ENCODE measurements at places on chromosomes 12 and 14.

- no peak for DNase-seq
Measured at GRCh38 chr14:92341791-92342190, 18.8 kb downstream of the SLC24A4 start.

- DNase-seq = no peak
Measured at GRCh38 chr12:47105914-47106674, 26.3 kb upstream of the AMIGO2 start.

- DNase-seq = no peak
Measured at GRCh38 chr12:90826036-90826435, 128.9 kb downstream of the CCER1 start.

GRCh38 chr12:66243911-66244310 is 54.9 kb downstream of the IRAK3 start:
- DNase-seq = no peak

DNA sequence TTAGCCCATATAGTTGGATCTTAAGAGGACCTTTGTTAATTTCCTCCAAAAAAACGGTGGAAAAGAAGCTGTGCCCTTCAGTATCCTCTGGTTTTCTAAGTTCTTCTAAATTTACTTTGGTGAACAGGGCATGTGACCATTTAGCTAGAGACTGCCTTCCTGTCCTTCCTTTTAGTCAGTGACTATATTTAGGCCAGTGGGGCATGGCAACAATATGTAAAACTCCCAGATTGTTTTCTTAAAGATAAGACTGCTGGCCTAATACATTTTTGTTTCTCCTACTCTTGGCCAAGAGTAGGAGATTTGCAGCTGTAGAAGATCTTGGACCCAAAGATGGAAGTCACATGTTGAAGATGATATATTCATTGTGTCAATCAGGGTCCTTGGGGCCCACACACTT is 325.1 kb upstream of the DCN start:
- DNase-seq = no peak

GRCh38 chr14:72000907-72001306 is 68.7 kb downstream of the RGS6 start:
- DNase-seq = no peak

- no peak for DNase-seq
Measured at GRCh38 chr12:1836854-1837421, 16.6 kb downstream of the LRTM2 start.

- DNase-seq = no peak
Measured at GRCh38 chr12:52634266-52635056, 16.1 kb upstream of the KRT73 start.

- no peak for DNase-seq
Measured at GRCh38 chr14:91249841-91250616, 5.5 kb upstream of the GPR68 start.

- no peak for DNase-seq
Measured at GRCh38 chr12:112238441-112238840, 113.1 kb downstream of the TRAFD1 start.

DNA sequence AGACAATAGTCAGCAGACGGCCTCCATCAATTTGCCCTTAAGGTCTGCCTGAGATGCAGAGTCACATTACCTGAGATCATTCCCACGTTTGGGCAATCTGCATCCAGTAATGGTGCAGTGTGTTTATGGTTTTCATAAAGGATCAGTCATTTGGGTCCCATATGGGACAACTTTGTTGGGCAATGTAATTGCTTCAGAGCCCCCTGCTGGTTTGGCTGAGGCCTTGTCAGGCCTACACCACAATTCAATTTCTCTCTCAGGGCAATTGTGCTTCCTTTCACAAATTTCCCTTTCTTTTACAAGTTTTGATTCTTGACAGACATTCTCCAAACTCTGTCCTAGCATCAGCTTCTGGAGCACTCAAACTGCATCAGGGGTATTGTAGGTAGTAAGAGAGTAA is 191.2 kb upstream of the SSTR1 start:
- DNase-seq = no peak

DNA sequence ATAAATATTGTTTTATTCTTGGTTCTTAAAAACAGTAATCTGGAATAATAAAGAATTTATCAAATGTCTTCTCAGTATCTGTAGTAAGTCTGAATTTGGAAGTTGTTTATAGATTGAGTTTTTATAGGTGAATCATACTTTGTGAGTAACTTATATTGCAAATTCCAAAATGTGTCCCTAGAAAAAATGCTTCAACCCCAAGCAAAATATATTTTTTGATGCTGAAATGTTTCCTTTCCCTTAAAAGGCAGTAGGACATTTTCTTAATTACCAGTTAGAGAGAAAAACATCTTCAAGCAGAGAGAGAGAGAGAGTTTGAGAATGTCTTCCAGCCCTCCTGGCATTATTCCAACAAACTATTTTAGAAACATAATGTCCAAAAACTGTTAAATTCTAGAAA is 37.9 kb downstream of the PELI2 start:
- DNase-seq = no peak

- DNase-seq = no peak
Measured at GRCh38 chr12:77324763-77325468, 259.5 kb upstream of the E2F7 start.

DNA sequence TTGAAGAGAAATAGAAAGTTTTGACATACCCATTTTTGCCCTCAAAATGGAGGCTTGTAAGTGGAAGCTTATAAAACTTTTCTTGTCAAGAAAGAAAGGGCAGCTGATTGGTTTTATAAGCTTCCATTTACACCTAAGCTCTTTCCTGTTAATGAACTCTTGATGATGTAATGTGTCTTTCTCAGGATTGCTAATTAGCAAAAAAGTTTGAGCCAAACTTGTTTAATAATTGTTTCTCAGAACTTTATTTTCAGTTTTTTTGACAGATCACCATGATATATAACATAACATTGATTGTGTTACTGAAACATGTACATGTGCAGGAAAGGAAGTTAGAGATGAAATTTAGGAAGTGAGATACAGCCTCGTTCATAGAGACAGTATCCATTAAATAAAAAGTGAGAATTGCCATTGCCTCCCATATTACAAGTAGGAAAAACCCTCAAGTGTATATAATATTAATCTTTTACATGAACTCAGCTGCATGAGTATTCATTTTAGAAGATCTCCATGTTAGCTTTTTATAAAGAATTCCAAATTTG is 26.8 kb downstream of the RIC8B start:
- no peak for DNase-seq

GRCh38 chr14:61578745-61579144 is 116.6 kb upstream of the HIF1A start:
- DNase-seq = no peak

DNA sequence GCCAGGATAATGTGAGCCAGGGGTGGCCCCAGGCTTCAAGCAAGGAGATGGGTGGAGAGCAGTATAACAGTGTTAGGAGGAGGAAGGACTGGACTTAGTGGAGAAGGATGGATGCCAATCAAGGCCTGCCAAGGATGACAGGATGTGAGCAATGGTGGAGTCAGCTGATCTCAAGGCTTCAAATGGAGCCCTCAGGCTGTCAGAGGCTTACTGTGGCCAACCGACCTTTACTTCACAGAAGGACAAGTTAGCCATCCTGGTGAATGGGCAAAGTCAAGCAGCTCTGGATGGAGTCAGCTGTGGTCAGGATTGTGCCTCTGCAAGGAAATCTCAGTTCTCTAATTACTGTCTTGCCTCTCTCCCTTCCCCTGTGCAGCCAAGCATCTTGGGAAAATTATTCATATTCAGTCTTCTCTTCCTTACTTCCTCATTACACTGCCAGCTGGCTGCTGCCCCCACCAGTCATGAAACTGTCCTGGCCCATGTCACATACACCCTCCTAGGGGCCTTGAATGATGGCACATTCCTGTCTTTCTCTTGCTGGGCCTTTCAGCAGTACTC is 7.6 kb upstream of the STAT6 start:
- DNase-seq = no peak

- DNase-seq = peak; percentile 43
Measured at GRCh38 chr12:124566161-124566996, 1.0 kb downstream of the NCOR2 start.

GRCh38 chr12:47721431-47721973 is 3.8 kb downstream of the ENDOU start:
- DNase-seq = no peak

- DNase-seq = no peak
Measured at GRCh38 chr12:108768591-108769500, 37.5 kb upstream of the CORO1C start.

DNA sequence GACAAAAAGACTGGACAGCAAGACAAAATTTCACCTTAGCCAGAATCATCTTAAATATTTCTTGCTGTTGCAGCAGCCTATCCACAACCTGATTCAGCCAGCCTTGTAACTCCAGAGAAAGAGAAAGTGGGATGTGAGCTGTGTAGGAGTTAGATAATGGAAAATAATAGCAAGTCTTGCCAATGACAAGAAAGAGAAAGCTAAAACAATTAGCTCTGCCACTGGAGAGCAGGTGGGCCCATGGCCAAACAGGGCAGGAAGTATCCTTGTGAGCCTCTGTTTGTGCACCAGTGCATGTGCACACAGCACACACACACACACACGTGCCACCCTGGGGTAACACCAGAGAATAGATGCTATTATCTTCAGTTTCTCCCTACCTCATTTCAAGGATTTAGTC is 106.0 kb upstream of the CCDC196 start:
- no peak for DNase-seq

DNA sequence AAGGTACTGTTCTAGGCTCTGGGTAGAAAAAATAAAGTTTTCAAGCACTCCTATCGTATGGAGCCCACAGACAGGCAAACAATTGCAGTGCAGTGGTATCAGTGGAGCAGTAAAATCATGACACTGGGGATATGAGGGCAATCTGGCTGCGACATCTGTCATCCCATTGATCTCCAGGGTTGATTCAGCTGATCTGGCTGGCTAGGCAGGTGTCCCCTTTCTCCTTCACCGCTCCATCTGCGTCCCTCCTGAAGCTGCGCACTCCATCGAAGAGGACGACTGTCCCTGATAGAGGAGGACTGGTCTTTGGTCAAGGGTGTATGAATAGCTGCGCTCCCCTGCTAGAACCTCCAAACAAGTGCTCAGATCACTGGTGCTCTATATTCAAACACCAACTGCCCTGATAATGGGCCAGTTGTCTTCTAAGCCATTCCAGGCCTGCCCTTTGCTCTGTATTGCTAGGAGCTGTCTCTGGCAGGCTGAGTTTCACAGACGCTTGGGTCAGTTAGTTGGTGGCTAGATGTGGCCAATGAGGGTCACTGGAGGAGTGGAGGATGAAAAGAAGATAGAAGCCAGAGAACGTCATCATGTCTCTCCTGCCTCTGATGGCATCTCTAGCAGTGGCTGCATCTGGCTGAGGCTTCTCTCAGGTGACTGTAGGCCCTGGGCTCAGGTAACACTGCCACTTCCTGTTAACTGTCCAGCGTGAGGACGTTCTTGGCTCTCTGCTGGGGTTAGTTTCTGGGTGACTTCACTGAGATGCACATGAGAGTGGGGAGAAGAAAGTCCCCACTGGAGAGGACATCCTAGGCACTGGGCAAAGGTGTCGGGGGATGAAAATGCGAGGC is 205.0 kb upstream of the FOXN3 start:
- DNase-seq = no peak

GRCh38 chr12:5160827-5161226 is 117.1 kb downstream of the KCNA5 start:
- DNase-seq = no peak

DNA sequence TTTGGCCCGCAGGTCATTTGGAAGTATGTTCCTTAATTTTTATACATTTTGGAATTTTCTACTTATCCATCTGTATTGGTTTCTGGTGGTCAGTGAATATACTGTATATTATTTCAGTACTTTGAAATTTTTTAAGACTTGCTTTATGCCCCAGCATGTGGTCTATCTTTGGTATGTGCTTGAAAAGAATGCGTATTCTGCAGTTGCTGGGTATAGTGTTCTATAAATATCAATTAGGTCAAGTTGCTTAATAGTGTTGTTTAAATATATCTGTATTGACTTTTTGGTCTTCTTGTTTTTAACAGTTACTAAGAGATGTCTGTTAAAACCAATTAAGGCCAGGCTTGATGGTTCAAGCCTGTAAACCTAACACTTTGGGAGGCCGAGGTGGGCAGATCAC is 21.7 kb upstream of the SIX1 start:
- DNase-seq = no peak

DNA sequence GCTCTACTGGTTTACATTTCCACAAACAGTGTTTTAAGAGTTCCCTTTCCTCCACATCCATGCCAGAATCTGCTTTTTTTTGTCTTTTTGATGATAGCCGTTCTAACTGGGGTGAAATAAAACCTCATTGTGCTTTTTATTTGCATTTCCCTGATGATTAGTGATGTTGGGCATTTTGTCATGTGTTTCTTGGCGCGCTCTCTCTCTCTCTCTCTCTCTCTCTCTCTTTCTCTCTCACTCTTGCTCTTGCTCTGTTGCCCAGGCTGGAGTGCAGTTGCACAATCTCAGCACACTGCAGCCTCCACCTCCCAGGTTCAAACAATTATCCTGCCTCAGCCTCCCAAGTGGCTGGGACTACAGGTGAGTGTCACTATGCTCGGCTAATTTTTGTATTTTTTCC is 9.6 kb upstream of the MIS18BP1 start:
- DNase-seq = no peak

DNA sequence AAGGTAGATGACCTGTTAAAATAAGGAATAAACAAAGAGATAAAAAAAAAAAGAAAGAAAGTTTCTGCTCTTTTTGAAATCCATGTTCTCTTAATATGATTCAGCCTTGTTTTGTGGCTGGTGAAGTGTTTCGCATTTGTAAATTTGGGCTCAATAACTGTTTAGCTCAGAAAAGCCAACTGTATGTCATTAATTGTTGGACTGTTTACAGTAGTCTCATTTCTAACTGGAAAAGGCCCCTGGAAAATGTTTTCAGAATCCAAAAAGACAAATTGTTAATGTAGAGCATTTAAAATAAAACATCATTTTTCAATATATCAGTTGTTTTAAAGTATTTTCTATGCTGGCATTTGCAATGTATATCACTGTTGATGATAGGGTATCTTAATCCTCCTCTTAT is 47.4 kb upstream of the DYRK2 start:
- no peak for DNase-seq

DNA sequence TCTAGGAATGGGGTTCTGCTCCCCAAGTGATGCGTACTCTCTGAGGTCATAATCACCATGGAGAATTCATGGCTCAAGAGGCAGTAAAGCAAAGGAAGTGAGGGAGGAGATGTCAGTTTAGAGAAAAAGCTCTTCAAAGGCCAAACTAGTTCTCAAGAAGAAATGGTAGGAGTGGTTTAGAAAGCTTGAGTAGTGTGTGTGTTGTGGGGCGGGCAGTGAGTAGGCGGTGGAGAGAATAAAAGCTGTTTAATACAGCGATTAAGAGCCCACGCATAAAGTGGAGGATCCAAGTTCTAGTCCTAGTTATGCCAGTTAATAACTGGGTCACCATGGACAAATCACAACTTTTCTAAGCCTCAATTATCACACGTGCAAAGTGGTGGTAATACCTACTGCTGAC is 55.6 kb downstream of the PTPN21 start:
- DNase-seq = no peak

DNA sequence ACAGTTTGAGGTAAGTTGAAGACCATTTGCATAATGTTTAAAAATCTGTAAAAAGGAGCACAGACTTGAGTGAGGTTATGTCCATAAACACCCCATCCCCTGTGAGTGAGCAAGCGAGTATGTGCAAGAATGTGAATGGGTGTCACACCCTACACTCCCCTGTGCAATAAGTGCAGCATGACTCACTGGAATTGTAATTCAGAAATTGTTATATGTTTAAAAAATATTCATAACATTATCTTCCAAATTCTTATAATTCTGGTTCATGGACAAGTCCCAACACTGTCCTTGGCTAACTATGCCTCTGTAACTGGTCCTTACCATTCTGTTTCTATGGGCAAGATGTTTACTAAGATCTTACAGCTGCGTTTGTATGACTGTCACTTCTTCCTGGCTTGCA is 207.8 kb upstream of the FAR2 start:
- DNase-seq = no peak

- no peak for DNase-seq
Measured at GRCh38 chr12:26696613-26697092, 136.3 kb downstream of the ITPR2 start.

- no peak for DNase-seq
Measured at GRCh38 chr12:107593713-107594381, 91.8 kb upstream of the PWP1 start.

All from HS-5 (cell line).